Activated CD4-positive, CD25-positive, alpha-beta regulatory T cell (primary cell): ENCODE measurements at places on chromosomes 1 and 21.
A peak's percentile ranks its signal among the peaks of the same experiment; 100 is the strongest.

DNA sequence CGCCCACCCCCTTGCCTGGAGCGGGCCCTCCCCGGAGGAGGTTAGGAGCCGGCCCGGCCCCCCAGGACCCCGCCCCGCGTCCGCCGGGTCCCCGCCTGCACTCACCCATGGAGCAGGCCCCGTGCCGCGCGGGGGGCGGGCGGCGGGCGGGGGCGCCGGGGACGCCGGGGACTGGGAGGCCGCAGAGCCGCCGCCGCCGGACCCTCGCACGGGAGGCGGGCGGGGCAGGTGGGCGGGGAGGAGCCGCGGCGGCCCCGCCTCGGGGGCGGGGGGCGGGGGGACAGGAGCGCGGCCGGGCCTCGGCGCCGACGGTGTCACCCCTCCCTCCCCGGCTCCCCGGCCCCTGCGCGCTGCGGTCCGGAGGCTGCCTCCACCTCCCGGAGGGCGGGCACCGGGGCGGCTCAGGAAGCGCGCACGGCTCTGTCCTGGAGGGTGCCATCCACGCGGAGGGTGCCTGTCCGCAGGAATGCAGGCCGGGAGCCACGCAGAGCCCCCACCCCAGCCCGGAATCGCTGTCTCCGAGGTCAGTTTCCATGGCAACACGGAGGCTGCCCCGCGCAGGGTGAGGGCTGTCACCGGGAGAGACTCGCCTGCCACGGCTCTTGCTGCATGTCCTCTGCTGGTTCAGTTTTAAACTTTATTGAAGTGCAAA is 5.9 kb upstream of the PLEKHG5 start:
- DNase-seq: no peak

- no peak for DNase-seq
Measured at GRCh38 chr1:107643766-107644165, 321.2 kb downstream of the VAV3 start.

DNA sequence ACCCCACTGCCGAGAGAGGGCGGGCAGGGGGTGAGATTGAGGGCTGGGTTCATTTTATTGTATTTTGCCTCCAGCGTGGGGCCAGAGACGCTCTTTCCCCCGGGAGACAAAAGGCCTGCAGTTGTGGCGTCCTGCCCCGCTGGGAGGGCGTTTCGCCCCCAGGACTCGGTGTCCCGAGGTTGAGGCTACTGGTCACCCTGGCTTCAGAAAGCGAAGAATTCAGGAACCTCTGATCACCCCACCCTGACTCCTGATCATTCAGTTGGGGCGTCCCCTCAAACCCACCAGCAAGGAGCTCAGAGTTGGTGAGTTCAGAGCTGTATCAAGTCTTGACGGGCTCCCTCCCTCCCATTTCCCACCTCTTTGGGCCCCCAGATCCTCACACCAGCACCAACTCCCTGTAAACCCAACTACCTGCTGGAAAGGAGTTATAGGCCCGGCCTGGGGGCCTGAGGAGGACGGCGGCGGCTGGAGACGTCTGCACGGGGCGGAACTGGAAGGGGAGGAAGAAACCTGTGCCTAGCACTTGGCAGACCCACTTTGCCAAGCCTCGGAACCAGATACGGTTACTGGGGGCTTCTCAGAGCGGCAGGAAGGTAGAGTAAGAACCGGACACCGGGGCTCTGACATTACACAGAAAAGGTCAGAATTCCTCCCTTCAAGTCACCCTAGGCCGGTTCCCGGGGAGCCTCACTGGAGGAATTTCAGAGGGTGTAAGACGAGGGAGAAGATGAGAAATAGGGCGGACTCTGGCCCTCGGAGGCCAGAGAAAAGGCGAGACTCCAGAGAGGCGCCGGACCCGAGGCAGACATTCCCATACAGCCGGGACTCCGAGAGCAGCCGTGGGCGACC is 761 bp upstream of the PAX7 start:
- DNase-seq: no peak

- no peak for DNase-seq
Measured at GRCh38 chr1:109253803-109254620, 4.7 kb downstream of the CELSR2 start.

- no peak for DNase-seq
Measured at GRCh38 chr1:44970317-44970716, 16.1 kb downstream of the EIF2B3 start.

DNA sequence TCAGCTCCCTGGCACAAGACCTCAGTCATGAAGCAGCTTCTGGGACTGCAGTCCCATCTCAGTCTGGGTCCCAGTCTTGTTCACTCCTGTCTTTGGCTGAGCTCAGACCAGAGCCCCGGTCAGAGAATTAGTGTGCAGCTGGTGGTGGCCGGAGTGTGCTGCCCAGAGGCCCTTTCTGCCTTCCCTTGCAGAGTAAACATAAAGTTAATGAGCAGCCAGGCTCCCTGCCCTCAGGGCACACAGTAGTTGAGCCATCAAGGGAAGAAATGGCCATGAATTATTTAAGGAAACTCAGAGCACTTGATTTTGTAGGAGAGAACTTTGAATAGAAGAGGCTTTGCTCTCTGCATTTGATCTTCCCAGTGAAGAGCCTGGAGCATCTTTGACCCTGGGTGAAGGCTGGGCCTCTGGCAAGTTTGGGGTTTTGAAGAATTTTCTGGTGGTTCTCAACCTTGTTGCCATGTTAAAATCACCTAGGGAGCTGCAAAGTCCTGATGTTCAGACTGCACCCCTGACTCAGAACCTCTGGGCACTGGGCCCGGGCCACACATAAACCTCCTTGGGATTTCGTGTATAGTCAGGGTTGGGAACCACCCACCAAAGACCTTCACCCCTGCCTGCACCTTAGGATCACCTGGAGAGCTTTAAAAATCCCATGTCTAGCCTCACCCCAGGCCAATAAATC is 26.4 kb upstream of the SELENON start:
- DNase-seq: no peak

- DNase-seq: no peak
Measured at GRCh38 chr1:77021732-77022131, 154.5 kb downstream of the ST6GALNAC5 start.

DNA sequence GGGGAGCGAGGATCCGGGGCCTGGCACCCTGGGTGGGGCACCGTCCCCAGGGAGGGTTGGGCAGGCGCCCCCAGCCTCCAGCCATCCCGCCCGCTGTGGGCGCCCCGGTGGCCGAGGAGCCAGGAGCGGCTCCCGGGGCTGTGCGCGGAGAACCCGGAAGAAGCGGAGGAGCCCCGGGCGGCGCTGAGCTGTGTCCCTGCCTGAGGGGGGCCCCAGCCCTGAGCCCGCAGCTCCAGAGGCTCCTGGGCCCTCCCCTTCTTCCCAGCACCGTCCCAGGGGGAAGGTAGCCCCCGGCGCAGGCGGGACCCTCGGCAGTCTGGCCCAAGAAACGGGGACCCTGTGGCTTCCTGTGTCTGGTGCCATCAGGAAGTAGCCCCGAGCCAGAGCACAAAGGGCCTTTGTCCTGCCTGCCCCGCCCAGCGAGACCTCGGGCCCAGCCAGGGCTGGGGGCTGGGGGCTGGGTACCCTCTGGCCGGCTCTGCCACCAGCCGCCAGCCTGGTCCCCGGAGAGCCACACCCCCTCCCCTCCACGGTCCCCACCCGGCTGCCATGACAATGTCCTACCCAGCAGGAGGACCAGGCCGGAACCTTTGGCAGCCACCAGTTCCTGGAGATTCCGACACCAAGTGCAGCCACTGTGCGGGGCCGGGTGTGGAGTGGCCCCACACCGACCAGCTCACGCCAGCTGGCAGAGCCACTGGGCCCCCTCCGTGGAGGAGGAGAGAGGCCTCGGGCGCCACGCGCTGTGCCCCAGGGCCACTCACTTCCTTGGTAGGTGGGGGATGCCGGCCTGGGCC is 15.6 kb upstream of the TTLL10 start:
- peak; percentile 35 for DNase-seq

- DNase-seq: no peak
Measured at GRCh38 chr1:228460821-228461220, 26.4 kb upstream of the RNF187 start.

GRCh38 chr1:26582836-26583460 is 53.4 kb downstream of the RPS6KA1 start:
- peak; percentile 33 for DNase-seq

DNA sequence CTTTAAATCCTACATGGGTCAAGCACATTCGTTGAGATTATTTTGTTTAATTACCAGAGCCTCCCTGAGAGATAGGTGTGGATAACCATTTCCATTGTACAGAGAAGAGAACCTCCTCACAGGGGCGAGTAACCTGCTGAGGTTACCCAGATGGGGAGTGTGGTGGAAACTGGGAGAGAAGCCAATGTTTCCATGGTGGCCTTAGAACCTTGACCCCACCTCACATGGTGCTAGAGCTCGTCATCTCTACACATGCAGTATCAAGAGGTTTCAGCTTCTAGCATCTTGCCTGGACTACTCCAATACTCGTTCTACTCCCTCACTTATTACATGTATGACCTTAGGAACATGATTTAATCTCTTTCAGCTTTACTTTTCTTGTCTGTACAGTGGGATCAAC is 4.8 kb downstream of the REG4 start:
- DNase-seq: no peak

DNA sequence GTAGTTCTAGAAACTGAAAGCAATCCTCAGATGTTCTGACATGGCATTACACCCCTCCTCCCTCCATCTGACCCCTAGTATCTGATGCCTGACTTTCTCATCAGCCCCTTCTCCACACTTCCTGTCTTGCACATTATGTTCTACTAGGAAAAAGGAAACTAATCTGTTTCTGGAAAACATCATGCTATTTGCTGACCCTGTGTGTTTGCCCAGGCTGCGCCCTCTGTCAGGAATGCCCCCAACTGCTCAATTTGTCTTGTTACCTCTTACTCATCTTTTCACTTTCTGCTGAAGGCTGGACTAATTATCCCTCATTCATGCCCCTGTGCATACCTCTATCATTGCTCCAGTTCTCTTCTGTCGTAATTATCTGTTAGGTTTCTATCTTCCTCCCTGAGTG is 37.5 kb upstream of the DAB1 start:
- DNase-seq: no peak

DNA sequence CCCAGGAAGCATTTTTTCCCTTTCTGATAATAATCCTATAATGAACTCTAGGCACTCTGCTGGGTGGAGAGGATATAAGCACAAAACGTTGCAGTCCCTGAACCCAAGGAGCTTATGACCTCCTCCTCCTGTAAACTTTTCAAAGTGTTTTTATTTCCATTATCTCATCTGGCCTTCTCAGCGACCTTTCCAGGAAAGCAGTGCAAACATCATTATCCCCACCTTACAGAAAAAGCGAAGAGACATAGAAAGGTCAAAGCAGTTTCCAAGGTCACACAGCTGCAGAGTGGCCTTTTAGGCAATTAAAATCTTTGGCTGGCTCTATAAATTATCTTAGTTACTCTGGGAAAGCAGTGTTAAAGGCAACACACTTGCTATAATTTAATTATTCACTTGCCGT is 63.8 kb downstream of the OLFML3 start:
- no peak for DNase-seq

DNA sequence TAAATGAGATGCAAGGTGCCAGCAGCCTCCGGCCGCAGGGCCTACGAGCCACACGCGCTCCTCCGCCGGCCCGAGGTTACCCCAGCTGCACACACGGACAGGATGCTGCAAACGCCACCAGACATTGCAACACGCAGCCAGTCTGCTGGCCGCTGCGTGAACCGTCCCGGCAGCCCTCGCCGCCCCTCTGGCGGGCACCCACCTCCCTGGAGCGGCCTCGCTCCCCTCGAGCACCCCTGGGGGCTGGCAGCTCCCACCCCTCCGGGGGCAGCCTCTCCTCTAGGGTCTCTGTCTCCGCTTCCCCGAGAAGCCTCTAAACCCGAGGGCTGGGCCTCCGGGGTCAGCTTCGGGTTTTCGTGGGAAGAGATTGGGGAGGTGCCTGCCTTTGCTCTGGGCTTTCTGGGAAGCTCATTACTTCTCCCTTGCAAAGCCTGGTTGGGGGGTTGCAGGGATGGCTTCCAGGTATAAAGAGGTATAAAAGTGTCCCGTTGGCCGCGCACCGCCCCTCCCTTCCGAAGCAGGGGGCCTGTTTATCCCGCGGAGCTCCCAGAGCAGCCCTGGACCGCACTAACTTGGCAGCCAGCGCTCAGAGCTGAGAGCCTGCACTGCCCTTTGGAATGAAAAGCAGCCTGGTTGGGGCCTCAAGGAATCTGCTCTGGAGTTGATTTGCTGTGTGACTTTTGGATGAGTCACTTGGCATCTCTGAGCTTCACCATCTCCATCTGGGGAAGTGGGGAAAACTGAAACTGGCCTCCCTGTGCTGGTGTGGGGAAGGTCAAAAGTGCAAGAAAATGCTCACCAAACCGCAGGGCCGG is 21.8 kb downstream of the DHRS3 start:
- no peak for DNase-seq

DNA sequence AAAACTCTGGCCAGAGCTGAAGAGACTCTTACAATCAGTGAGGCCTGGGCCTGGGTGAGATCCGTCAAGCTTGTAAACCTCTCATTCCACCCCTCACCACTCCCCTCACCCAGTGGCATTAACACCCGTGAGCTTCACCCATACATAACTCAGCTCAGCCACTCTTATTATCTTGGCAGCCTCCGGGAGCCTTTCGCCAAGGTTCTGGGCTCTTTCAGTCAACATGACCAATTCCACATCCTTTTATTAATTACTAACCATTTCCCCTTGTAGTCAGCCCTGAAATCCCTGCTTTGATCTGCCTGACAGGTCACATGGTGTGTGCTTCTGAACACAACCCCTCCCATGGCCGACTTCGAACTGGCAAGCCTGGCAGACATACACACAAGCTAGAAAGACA is 134.8 kb downstream of the SETD4 start:
- DNase-seq: no peak

- DNase-seq: no peak
Measured at GRCh38 chr1:51415963-51416362, 85.6 kb upstream of the TTC39A start.
